ENCODE measurements at places on chromosomes 1 and 21.

DNA sequence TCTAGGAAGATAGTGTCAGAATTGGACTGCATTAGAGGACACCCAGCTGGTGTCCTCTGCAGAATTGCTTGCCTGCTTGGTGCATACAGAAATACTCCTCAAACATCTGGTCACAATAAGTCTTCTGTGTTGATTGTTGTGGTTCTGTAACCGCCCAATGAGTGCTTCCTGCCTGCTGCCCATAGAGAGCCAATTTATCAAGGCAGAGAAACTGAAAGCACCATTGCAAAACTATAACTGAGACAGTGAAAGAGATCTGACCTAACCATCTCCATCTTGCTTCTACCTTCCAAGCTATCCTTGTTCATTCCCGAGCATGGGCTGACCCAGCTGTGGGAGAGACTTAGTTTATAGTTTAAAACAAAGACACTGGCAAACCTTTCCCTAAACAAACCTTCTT lies 462.4 kb upstream of the RGS18 start:
- DNase-seq: no peak

DNA sequence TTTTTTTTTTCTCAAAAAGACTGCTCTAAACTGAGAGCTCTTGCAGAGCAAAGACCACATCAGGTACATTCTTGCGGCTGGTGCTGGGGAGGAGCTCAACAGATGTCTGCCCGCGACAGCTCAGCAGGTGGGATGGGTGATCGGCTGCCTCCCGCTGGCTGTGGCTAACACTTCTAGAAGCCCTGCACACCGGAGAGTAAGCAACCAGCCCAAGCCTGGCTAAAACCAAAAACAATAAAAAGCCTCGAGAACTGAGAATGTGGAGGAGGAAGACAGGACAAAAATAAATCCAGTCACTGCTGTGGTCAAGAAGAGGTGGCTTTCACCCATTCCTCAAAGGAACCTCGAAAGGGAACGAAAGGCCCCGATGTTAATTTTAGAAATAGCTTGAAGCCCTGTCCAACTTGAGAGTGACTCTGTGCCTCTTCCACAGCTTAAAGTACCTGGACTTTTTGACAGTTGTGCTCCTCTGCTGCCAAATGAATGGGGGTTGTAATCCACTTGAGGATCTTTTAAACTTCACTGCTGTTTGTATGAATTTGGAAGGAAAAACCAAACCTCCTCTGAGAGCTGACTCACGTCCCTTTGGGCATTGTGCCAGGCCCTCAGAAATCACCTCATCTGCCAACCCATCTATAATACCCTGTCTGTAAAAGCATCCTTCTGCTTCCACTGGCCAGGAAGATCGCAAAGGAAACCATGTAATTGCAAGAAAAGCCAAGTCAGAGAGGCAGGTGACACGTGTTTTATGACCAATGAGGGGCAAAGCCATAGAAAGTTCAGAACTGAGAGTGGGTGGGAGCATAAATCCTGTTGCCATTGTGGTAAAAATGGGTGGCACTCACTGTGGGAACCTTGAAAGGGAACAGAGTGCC lies 78.6 kb downstream of the KCNN3 start:
- no peak for DNase-seq

- DNase-seq: no peak
Observed at GRCh38 chr1:1222575-1223225, 8.7 kb upstream of the TNFRSF4 start.

DNA sequence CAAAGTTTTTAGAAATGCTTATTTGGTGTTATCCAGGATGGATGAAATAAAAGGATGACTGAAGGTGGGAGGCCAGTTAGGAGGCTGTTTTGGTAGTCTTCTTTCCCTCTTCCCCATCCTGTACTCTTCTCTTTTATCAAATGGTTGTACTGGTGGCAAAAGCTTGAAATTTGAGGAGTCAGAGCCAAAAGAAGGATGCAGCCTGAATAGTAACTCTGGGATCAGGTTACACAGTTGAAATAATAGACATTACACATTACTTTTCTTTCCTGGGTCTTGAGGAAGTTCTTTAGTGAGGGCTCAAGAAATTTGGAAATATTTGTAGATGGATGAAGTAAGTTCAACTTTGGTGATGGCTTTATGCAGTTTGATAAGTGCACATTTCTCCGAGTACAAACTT lies 108.6 kb downstream of the GPR52 start:
- no peak for DNase-seq

GRCh38 chr1:221032637-221033280 lies 153.5 kb downstream of the HLX start:
- DNase-seq: no peak

DNA sequence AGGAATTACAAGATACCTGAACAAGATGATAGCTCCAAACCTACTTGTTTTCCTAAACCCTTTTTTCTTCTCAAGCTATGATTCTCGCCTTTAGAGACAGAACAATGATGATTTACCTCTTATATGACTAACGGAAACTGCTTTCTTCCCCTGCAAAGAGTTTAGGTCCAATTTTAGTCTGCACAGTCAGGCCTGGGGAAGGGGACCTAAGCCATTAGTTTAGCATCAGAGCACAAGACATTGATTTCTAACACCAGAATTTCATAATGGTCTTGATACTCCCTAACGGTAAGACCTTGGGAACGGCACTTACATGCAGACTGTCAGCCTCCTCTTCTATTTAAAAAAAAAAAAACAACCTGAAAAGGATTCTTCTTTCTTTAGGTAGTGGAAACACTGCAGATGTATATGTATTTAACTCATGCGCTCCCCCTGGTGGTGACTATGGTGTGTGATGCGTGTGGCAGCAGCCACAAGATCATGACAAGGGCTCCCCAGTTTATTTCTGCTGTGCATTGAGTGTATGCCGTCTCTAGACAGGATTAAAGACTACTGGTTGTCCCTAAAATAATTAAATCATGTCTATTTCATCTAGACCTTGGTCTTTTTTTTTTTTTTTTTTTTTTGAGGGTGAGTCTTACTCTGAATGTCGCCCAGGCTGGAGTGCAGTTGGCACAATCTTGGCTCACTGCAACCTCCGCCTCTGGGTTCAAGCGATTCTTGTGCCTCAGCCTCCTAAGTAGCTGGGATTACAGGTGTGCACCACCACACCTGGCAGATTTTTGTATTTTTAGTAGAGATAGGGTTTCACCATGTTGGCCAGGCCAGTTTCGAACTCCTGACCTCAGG lies 37.3 kb upstream of the TMEM222 start:
- peak; percentile 89 for DNase-seq

- no peak for DNase-seq
Observed at GRCh38 chr21:40244981-40245380, 377.7 kb downstream of the PCP4 start.

DNA sequence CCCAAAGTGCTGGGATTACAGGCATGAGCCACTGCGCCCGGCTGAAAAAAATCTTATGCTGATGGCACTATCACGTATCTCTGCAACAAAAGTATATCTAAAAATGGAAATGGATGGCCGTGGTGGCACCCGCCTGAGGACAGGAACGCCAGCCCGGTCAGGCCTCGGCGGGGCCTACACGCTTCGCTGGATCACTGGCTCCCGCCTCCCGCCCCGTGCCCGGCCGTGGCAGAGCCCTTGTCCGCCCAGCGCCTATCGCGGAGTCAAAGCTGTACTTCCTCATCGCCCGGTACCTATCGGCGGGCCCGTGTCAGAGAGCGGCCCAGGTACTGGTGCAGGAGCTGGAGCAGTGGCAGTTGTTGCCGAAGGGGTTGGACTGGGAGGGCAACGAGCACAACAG lies 28.8 kb upstream of the PDPN start:
- DNase-seq: no peak

GRCh38 chr1:168112673-168113305 lies 23.9 kb downstream of the GPR161 start:
- peak; percentile 50 for DNase-seq

DNA sequence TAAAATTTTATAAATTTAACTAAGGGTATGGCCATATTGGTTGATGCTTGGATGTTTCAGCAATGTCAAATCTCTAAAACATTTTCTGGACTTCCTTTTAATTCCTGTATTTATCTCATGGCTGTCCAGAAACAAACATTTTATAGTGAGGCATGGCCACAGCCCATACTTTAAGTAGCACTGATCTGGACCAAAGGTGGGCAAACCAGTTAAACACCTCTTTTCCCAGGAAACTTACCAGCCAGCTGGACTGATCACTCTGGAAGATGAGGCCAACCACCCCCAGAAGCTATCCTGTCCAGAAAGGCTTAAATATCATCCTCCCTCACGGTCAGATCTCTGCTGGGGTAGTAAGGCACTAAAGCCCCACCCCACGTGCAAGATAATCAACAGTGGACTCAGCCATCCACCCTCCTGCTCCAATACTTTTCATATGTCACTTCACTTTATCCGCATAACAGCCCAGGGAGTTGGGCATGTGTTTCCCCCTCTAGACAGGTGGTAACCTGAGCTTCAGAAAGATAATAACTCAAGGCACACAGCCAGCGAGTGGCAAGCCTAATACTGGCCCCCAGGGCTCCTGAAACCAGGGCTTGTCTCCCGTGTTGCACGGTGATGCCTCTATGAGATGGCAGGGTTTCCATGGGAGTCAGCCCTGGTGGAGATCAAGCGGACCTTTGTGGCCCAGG lies 120.5 kb upstream of the NGF start:
- no peak for DNase-seq

- no peak for DNase-seq
Observed at GRCh38 chr1:193260056-193260745, 73.8 kb upstream of the B3GALT2 start.

GRCh38 chr1:217133958-217134856 lies 411.0 kb upstream of the ESRRG start:
- peak; percentile 49 for DNase-seq

DNA sequence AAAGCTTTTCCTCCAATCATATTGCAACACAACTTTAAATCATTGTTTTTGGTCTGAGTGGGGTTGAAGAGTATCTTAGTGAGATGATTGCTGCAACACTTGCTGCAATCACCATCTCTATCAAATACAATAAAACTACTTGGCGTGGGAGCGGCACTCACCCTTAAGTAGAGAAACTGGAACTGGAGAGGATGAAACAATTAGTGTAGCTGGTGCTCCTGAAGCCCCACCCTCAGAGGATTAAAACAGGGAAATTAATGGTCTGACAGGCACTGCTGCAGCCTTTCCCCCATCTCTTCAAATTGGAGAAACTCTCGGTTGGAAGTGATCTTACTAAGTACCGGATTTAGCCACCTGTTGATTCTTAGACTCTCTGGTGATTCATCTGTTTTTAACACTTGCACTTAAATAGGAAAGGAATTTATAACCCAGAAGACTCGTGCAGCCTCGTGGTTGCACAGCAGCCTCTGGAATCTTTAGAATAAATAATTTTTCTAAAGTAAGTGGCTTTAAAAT lies 80.5 kb upstream of the KIF26B start:
- DNase-seq: no peak

- no peak for DNase-seq
Observed at GRCh38 chr1:246587606-246588005, 21.4 kb downstream of the CNST start.

DNA sequence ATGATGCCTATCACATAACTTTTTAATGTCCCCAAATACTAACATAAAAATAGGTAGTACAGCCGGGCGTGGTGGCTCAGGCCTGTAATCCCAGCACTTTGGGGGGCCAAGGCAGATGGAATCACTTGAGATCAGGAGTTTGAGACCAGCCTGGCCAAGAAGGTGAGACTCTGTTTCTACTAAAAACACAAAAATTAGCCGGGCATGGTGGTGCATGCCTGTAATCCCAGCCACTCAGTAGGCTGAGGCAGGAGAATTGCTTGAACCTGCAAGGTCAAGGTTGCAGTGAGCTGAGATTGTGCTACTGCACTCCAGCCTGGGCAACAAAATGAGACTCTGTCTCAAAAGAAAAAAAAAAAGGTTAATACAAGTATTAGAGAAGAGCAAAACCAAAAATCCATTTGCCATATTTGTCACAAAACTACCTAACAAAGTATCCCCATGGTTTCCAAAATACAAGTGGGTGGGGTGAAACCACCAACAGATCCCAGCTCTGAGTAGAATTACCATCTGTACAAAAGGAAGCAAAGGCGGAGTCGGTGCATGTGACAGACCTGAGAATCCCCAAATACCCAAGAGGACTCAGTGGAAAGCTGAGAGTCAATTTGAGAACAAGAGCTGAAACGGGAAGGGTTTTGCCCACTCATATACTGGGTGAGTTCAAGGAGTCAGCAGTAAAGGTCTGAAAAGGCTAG lies 113.2 kb downstream of the TOMM20 start:
- no peak for DNase-seq

GRCh38 chr1:24713176-24713575 lies 32.1 kb upstream of the CLIC4 start:
- no peak for DNase-seq

- DNase-seq: no peak
Observed at GRCh38 chr1:162135271-162135775, 65.8 kb downstream of the NOS1AP start.

Data from left ventricle myocardium superior (tissue), 1 donor.